ENCODE measurements at places on chromosomes 4 and X.

- DNase-seq = no peak
Measured at GRCh38 chrX:44456685-44457084, 86.0 kb downstream of the FUNDC1 start.

DNA sequence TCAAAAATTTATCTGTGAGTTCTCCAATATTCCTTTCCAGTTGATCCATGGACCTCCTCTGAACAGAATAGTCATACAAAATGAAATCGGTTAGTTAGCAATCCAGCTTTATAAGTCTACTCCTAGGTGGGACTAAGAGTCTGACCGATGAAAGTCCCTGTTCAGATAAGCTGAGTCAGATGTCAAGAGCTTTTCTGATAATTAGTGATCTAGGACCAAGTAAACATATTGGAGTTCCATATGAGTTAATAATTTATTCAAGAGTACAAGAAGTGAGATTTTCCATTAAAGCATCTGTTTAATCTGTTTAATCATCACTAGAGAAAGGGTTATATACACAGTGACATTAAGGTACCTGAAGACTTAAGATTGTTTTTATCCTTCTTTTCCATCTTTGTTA, 74.7 kb downstream of the UGT8 start:
- DNase-seq = no peak

GRCh38 chrX:130523460-130524394, 121.9 kb downstream of the RBMX2 start:
- peak; percentile 15 for DNase-seq

DNA sequence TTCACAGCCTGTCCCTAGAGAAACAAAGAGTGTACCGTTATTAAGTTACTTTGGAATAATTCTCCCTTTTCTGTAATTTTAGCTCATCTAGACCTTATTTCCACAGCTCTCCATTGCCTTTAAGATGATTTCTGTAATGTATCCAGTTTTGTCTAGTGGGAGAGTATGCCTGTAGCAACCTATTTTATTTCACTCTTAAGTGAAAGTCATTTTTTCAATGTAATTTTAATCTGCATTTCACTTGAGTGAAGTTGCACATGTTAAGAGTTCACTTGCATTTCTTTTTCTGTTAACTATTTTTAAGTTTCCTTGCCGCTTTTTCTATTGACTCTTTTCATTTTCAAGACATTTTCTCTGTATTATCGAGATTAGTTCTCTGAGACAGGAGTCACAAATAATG, 46.5 kb downstream of the FANCB start:
- DNase-seq = no peak

DNA sequence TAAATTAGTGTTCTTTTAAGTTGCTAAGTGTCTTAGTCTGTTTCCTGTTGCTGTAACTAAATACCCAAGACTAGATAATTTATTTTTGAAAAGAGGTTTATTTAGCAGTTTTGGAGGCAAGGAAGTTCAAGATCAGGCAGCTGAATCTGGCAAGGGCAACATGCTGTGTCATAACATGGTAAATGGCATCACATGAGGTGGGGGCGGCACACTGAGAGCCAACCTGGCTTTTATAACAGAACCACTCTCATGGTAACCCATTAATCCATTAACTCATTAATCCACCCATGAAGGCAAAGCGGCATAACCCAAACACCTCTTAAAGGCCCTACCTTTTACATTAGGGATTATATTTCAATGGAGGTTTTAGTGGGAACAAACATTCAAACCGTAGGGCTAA, 182.2 kb upstream of the GATB start:
- no peak for DNase-seq

GRCh38 chr4:85391589-85392410, 83.2 kb upstream of the ARHGAP24 start:
- DNase-seq = no peak

DNA sequence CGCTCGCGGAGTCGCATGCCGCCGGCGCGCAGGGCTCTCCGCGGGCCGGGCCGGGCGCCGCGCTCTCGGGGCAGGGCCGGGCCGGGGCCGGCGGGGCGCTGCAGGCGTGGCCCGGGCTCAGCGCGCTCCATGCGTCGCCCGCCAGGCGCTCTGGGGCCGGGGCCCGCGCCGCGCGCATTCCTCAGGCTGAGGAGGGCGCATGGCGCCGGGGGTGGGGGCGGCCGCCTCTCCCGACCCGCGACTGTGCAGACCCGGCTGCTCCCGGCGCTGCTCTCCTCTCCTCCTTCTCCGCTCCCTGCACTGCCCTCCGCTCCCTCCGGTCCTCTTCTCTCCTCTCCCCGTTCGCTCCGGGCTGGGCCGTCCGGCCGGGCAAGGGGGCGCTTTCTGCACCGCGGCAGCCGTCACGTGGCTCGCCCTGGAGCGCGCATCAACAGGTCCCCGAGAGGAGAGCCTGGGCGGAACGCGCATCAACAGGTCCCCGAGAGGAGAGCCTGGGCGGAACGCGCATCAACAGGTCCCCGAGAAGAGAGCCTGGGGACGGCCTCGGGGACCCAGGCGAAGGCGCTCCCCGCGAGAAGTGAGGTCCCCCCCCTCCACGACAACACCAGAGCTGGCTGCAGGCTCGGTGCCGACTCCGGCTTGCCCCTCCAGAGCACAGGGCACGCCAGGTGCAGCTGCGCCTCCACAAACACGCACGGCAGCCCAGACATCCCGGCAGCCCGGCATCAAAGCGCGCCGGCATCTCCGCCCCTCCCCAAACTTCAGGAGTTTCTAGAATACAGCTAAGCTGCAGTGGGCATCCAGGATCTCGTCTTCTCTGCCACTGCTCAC, 12.9 kb downstream of the PPP2R3B start:
- no peak for DNase-seq

GRCh38 chr4:1094336-1094690, 19.1 kb downstream of the RNF212 start:
- no peak for DNase-seq

DNA sequence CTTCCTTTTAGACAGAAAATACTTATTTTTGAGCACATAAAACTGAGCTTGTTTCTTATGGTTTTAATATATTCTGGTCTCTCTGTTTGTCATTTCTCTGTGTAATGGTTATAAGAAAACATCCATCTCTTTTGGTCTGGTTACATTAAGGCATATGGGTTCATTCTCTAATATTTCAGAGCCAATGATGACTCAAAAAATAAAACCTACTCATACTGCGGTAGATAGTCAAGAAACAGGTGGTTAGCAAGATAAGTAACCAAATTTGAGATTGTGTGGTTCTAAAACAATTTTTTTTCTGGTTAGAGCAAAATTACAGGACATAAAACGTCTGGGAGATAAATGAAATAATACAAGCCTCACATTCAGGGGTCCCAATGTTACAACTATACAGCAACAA, 654.5 kb downstream of the STIM2 start:
- DNase-seq = no peak

- no peak for DNase-seq
Measured at GRCh38 chr4:137467537-137467936, 64.8 kb downstream of the PCDH18 start.

- DNase-seq = peak; percentile 52
Measured at GRCh38 chrX:133171962-133172708, 46.0 kb downstream of the TFDP3 start.

GRCh38 chr4:133402616-133403015, 253.5 kb downstream of the PCDH10 start:
- no peak for DNase-seq

- no peak for DNase-seq
Measured at GRCh38 chr4:144267084-144267483, 126.6 kb upstream of the GYPA start.

- DNase-seq = no peak
Measured at GRCh38 chr4:120555058-120555457, 367.5 kb downstream of the PRDM5 start.

DNA sequence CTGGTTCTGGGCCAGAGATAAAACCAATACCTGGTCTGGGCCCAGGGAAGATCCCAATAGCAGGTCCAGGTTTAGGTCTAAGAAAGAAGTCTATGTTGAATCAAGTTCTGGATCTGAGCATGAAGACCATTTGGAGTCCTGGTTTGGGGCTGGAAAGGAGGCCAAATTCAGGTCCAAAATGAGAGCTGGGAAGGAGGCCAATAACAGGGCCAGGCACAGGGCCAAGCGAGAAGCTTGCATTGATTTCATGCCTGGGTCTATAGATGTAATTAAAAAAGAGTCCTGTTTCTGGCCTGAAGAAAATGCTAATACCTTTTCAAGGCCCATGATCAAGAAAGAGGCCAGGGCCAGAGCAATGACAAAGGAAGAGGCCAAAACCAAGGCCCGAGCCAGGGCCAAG, 3.4 kb downstream of the GPRASP1 start:
- DNase-seq = no peak

DNA sequence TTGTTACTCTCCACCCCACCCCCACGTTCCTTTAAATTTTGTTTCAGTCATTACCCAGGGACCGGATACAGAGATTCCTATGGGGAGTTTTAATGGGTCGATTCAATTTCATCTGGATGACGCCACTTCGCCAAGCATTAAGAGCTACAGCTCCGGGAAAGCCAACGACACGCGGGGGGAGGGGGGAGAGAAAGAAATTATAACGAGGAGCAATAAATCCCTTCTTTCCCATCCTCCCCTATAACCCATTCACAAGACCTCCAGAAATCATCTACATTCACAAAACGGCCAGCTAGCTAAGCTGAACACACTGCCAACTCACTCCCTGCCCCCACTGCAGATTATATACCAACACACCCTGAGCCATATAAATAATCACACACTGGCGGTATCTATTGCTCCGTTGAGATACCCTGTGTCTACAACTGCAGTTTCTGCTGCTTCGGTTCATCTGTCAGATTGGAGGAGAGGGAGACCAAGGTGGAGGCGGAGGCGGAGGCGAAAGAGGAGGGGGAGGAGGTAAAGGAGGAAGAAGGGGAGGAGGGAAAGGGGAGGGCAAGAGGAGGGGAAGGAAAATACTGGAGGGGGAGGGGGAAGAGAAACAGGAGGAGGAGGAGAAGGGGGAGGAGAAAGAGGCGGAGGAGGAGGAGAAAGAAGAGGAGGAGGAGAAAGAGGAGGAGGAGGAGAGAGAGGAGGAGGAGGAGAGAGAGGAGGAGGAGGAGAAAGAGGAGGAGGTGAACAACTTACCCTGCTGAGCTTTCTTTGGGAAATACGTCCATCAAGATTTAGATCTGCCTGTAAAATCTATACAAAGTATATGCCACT, 113.9 kb upstream of the VAMP7 start:
- peak; percentile 70 for DNase-seq

DNA sequence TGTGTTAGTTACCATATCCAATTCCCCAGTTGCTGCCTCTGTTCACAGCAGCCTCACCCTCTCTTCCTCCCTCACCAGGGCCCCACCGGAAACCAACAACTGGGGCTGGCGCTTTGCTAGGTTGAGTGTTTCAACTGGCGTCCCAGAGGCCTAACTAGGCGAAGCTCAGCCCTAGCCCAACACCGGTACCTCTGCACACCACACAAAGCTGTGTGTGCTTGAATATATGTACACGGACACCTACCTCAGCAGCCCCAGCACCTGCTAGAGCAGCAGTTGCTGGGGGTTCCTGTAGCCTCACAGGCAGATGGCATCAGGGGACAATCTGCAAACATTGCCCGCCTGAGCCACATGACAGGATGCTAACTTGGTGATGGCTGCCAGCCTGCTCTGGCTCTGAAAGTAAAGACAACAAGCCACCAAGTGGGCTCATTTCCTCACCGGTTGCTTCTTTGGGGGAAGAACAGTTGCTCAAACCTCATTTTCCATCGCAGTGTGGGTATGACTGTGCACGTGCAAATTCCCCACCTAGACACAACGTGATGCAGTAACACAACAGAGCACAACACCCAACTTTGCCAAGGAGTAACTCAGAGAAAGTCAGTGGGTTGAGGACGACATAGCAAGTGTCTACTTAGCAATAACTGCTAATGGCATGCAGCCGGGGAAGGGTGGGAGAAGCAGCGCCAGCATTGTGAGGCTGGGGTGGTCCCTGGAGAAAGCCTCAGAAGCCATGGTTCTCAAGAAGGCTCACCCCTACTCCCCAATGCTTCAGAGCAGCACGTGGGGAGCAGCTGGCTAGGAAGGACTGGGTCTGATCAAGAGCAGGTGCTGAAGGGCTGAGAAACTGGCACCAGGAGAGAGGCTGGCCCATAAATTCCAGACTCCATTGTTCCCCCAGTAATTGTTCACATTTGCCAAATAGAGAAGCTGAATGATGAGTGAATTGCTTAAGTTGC, 139.5 kb downstream of the SH3KBP1 start:
- no peak for DNase-seq

GRCh38 chr4:15414551-15415091, 13.2 kb upstream of the C1QTNF7 start:
- no peak for DNase-seq

GRCh38 chrX:646228-646495, 15.6 kb downstream of the SHOX start:
- no peak for DNase-seq

GRCh38 chr4:148079961-148080360, 348.1 kb downstream of the ARHGAP10 start:
- DNase-seq = no peak

- DNase-seq = no peak
Measured at GRCh38 chr4:173526724-173527102, 3.3 kb downstream of the HAND2 start.

Measured in NCI-H526 treated with DMSO at 0.1 percent for 48 hours (cell line).